ENCODE measurements at places on chromosomes 7 and 10. TPM values are rescaled to one million over a fixed set of nuclear protein-coding genes. Genes with fewer than 3 reads are reported as not detected.

Gene PCDH15
- not detected for total RNA-seq

Gene SCRN1
- 4.4 TPM for total RNA-seq

Gene TBXAS1
- 3.6 TPM for total RNA-seq

Gene PRSS37
- total RNA-seq, result not detected

Gene PRPS1L1
- not detected for total RNA-seq

Gene KAZALD1
- total RNA-seq, result 0.47 TPM

Gene UCMA
- total RNA-seq, result not detected

Gene HSPA14
- 26.1 TPM for total RNA-seq

All from activated CD4-positive, alpha-beta T cell treated with anti-CD3 and anti-CD28 coated beads for 36 hours (primary cell).